Stimulated activated CD4-positive, alpha-beta T cell treated with anti-CD3 and anti-CD28 coated beads, Interleukin-2, amount 100 ng/mL, for 24 hours (primary cell): ENCODE measurements at places on chromosomes 6 and 20.

GRCh38 chr6:132495604-132496079 lies 17.3 kb downstream of the STX7 start:
- DNase-seq = no peak

DNA sequence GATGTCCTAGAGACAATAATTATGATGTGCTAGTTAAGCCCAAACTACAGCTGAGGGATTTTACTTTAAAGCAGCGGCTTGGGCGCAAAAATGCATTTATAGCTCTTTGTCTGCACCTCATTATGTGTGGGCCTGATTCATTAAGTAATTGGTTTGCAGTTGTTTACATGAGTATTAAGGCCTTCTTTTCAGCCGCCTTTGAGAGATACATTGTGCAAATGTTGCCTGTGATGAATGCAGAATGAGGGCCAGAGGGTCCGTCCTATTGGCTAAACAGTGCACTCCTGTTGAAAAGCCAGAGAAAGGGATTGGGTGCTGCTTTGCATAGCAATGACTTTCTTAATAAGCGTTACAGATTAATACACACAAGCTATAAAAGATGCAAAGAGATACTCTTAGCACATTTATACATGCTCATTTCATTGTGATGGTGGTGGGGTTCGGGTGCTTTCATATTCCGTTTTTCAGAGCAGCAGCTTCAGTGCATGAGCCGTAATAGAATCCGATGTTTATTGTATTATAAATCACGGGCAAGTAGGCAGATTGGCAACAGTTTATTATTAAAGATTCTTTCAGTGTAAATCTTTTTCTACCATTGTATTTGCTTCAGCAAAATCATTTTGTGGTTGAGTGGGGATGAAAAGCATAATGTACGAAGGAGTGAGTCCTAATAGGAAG lies 68.2 kb upstream of the XRN2 start:
- no peak for DNase-seq

GRCh38 chr20:62496568-62497218 lies 20.9 kb upstream of the GATA5 start:
- DNase-seq = peak; percentile 47

DNA sequence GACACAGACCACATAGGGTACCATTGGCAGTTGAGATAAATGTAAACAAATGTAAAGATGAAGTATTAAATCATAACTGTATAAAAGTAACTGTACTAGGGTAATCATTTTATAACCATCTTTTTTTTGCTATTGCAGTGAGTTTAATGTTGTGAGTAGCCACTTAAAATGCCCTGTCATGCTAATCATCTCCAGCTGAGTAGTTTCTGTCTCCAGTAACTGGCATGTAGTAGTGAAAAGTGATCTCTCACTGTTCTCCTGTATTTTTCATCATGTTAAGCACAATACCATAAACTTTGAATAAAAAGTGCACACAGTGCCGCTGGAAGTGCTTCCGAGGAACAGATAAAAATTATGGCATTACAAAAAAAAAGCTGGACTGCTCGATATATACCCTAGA lies 45.0 kb upstream of the OPRM1 start:
- no peak for DNase-seq

DNA sequence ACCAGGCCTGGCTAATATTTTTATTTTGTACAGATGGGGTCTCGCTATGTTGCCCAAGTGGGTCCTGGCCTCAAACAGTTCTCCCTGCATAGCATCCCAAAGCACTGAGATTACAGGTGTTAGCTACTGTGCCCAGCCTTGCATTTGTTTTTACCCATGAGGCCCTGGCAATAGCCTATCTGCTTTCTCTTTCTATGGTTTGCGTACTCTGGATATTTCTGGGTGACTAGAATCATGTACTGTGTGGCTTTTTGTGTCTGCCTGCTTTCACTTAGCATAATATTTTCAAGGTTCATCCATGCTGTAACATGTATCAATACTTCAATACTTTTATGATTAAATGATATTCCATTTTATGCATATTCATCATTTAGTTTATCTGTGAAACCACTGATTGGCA lies 451.7 kb downstream of the GRIK2 start:
- no peak for DNase-seq

GRCh38 chr20:44552568-44552949 lies 29.8 kb upstream of the PKIG start:
- DNase-seq = no peak

DNA sequence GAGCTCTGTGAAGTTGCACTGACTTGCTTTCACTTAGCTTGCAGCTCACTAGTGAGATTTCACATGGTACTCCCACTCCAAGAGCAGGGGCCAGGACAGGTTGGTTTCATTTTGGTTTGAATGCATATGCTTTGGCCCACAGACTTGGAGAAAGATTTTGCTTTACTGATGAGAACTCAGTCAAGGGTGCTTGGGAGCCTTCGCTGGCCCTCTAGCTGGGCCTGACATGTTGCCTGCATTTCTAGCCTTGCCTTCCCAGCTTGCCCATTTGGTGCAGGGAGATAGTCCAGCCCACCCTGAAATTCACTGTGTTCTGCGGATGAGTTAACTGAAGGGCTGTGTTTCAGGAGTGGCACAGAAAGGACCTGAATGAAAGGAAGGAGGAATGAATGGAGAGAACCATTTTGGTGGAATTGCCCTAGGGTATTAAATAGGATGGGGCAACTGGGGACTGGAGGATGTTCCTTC lies 1.9 kb downstream of the SGK1 start:
- no peak for DNase-seq

GRCh38 chr6:33410711-33411631 lies at the start of gene PHF1:
TSS of gene PHF1 (plus strand) at chr6:33411014. CDS start at chr6:33412264, 1,250 bp downstream.
- peak; percentile 49 for DNase-seq

DNA sequence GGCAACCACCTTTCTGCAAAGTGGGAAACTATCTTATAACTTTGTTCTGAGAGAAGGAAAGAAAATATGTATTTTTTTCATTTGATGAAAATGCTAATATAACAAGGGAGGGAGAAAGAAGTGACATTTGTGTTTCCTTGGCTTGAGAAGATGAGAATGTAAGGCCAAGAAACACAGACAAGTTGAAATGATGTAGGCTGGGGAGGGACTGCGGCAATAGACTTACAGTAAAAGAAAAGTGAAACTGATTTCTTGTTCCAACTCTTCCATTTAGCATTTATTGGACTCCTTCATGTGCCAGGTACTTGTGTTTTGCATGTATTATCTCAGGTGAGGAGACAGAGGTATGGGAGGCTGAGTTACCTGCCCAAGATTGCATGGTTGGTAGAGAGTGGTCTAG lies 130.9 kb downstream of the CARMIL1 start:
- no peak for DNase-seq

DNA sequence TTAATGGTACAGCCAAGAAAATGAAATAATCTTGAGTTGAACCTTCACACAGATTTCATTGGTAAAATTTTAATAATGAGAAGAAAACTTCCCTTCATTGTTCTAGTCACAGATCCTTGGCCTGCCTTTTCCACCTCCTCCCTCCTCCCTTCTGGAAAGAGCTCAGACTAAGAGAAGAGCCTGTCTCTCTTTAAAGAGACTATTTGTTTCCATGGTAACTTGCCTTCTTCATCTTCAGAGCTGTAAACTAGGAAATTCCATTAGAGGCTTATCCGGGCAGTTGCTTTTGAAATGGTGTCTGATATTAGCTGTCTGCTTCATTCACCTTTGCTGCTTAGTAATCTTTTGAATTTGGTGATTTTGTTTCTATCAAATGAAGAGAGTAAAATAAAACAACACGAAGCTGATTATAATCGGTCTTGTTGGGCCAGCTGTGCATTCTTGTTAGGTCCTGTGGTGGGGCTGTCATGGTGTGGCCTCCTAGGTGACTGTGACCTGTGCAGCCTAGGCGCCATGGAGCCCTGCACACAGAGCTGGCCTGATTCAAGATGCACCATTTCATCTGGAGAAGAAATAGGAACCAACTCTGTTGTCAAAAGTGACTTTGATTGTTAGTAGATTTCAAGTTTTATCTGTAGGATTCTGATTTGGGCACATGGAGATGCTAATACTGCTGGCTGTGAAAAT lies 96.7 kb downstream of the MAP3K7 start:
- no peak for DNase-seq

GRCh38 chr6:75331151-75331550 lies 46.6 kb upstream of the TMEM30A start:
- no peak for DNase-seq

GRCh38 chr6:164570801-164571200 lies 738.6 kb downstream of the C6orf118 start:
- no peak for DNase-seq

DNA sequence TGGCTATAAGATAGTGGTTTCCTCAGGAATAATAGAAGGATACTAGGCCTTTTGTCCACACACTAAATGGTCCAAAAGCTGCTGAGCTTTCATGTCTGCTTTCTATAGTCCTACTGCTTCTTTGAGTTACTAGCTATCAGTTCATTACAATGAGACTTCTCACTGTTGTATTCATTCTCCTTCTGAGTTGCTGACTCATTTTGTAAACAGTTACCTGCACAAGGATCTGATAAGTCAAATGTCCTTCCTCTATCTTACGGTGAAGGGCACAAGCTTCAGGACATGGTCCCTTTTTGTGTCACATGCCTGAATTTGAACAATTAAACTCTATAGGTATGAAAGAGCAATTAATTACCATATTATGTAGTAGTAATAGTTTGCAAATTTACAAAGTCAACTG lies 90.5 kb downstream of the MAN1A1 start:
- no peak for DNase-seq

- no peak for DNase-seq
Observed at GRCh38 chr6:111653434-111653833, 47.8 kb upstream of the TRAF3IP2 start.

- no peak for DNase-seq
Observed at GRCh38 chr20:50801747-50802125, 6.9 kb downstream of the BCAS4 start.

DNA sequence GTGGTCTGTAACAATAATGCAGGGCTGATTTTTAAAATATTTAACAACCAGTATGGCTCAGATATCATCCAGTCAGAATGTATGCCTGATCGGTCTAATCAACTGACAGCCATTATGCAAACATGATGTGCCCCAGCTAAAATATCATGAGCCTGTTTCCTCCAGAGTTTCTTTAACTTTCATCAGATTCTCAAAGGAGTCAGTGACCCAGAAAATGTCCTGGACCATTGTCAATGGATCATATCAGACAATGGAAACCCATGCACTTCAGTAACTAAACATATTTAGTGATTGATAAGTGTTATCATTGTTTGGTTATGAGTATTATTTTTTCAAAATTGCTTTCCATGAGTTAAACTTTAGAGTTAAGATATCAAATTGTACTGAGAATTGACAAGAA lies 173.5 kb downstream of the LMBRD1 start:
- DNase-seq = no peak

GRCh38 chr6:81777586-81778268 lies 25.2 kb upstream of the TENT5A start:
- no peak for DNase-seq

- DNase-seq = no peak
Observed at GRCh38 chr6:129684323-129684884, 25.6 kb downstream of the ARHGAP18 start.

GRCh38 chr6:30782425-30783014 lies 38.2 kb upstream of the IER3 start:
- no peak for DNase-seq

GRCh38 chr6:167150941-167151549 lies 6.7 kb downstream of the GPR31 start:
- DNase-seq = no peak

- no peak for DNase-seq
Observed at GRCh38 chr6:32627249-32627648, 10.0 kb upstream of the HLA-DQA1 start.

DNA sequence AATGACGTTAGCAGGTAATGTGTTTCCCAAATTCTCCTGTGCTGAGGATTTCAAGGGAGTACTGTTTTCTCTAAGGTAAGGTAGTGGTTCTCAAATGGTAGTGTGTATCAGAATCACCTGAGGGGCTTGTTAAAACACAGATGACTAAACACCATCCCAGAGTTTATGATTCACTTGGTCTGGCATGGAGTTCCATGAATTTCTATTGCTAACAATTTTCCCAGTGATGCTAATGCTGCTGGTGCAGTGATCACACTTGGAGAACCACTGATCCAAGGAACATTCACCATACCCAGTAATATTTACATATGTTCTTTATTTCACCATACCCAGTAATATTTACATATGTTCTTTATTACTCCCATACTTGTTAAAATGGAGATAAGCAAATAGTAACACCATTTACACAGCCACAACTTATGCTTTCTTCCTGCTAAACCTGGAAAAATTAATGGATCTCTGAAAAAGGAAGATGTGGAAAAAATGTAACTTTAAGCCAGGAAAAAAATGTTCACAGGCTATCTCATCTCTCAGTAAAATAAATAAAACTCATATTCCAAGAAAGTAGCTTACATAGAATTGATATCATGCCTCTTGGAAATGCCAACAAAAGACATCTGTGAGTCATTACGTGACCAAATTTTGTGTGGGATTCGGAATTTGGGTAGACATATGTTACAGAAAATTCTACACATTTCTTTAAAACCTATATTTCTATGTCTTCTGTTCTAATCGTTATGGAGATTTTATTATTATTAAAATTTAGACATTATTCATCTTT lies 129.5 kb downstream of the MMUT start:
- DNase-seq = no peak

- no peak for DNase-seq
Observed at GRCh38 chr6:169965657-169966311, 214.4 kb downstream of the ERMARD start.

GRCh38 chr6:25637211-25637610 lies 14.8 kb upstream of the SCGN start:
- DNase-seq = no peak

DNA sequence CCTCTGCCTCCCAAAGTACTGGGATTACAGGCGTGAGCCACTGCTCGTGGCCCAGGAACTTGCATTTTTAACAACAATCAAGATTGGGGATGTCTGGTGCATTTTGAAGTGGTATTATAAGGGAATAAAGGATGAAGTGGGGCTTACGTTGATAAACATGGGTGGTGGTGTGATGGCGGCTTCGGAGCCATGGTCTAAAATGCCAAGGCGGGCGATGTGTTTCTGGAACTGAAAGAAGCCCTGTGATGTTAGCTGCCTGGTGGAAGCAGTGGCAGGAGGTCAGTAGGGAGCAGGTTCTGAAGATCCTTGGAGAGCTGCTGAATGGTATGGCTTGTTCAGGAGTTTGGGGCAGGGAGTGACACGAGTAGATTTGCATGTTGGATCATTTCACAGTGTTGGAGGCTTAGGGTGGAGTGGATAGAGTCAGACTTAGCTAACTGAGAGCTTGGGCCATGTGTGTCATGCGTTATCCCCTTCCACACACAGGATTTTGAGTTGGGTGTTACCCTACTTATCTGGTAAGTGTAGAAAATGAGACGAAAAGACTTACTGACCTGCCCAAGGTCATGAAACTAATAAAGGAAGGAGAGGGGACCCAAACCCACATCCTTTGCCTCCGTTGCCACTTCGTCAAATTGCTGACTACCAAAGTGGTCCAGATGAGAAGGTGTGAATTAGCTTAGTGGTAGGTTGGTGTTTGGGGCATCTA lies 1.5 kb downstream of the NELFCD start:
- DNase-seq = no peak

GRCh38 chr6:163417595-163417994 lies 3.1 kb downstream of the QKI start:
- DNase-seq = no peak

- DNase-seq = peak; percentile 39
Observed at GRCh38 chr6:27693766-27694546, 218.2 kb downstream of the OR2B2 start.

GRCh38 chr6:624979-625378 lies 31.9 kb downstream of the HUS1B start:
- DNase-seq = no peak
